ENCODE measurements at places on chromosomes 1 and 21.

GRCh38 chr1:208158640-208159554 lies 85.3 kb downstream of the PLXNA2 start:
- DNase-seq = no peak

DNA sequence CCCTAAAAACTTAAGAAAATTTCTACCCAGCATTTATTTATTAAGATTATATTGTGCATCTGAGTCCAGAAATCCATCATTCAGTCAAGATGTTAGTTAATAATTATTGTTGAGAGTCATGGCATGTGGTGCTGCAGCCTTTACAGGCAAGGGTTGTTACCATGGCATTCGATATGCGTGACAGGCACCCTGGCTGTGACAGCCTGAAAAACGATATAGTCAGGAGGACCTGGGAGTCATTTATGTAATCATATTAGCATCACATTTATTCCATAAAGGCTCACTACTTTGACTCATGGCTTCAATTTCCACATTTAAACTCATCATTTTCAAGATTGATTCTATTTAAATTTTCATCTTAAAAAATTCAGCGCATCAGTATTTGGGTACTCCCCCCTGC lies 68.0 kb downstream of the CACHD1 start:
- no peak for DNase-seq

DNA sequence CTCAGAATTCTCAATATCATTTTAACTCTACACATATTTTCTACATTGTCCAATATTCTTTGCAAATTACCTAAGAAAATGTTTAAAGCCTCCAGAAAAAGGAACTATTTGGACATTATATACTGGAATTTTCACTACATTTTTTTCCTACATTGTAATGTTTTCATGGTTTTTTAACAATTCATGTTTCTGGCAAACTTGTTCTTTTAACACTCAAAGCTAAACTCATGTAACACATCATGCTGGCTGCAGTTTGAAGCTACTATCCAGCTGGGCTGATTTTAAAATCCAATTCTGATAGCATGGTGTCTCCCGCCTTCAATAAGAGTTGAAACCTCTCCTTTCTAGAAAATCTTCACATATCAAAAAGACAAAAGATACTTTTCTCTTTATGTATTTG lies 52.0 kb downstream of the TGFBR3 start:
- no peak for DNase-seq

- no peak for DNase-seq
Measured at GRCh38 chr1:229043115-229043514, 227.8 kb upstream of the RAB4A start.

DNA sequence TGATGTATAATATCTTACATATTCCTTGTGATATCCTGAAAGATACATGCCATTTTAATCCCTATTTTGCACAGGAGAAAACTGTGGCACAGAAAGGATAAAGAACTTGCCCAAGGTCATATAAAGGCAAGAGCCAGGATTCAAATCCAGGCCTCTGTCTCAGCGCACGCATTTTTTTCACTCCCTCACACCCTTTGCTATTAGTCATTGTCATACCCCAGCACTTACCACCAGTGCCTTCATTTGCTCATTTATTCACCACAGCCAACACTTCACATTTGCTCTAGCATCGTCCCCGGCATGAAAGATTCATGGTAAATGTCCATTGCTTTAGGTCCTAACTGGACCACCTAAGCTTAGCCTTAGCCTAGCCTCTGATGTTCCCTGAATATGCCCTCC lies 14.2 kb downstream of the ALX3 start:
- no peak for DNase-seq

DNA sequence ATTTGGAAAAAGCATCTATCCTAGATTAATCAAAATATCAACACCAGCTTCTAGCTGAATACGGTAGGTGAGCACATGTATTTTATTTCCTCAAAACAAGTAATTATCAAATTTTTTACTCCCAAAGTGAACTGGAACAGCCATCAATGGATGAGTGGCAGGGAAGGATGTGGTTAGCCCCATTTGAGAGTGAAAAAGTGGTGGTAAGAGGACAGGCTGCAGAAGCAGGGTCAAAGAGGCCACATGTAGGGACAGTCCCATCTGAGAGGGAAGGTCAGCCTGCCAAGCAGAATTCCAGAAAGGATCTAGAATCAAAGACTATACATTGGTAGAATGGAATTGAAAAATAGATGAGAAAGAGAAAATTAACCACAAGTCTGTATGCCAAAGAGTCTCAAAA lies 163.8 kb downstream of the SMYD3 start:
- no peak for DNase-seq

DNA sequence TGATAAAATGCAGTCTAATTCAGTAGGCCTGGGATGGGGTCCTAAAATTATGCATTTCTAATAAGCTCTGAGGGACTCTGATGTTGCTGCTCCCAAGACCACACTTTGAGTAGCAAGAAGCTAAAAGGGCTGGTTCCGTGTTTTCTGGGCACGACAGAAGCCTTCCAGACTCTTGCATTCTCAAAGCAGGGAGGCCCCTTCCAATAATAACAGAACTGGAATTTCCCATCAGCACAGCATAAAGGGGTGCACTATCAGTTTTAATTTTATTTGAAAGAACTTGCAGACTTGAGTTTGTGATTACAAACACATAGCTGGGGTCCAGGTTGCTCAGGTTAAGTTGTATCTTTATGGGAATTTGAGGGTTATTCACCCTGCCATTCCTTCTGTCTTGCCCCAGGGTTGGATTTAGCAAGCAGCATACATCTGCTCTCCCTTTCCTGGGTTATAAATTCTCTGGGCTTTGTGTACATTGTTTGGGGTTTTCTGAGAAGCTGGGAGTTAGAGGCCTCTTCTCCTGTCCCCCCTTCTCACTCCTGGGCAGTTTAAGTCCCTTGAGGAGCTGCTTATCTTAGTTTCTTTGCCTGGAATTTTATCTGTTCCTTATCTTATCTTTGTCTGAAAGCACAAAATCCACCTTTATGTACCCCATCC lies 94.2 kb upstream of the SLC2A1 start:
- no peak for DNase-seq

- no peak for DNase-seq
Measured at GRCh38 chr1:26848941-26849774, 13.8 kb upstream of the SFN start.

GRCh38 chr1:168127503-168127902 lies 9.2 kb downstream of the GPR161 start:
- DNase-seq = no peak

DNA sequence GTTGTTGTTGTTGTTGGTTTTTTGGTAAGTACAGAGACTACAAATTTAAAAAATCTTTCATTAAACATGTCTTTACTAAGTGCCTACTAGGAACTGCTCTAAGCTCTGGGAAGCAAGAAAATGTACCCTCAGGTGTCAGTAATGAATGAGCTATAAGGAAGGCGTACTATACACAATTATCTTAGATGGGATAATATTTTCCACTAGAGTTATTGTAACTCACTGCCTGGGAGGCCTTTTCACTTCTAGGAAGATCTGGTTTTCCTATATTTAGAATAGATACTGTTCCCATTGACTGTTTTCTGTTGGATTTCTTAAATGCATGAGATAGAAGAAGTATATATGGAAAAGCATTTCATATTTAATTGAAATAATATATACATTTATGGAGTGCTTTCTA lies 19.6 kb downstream of the CLIC4 start:
- no peak for DNase-seq

DNA sequence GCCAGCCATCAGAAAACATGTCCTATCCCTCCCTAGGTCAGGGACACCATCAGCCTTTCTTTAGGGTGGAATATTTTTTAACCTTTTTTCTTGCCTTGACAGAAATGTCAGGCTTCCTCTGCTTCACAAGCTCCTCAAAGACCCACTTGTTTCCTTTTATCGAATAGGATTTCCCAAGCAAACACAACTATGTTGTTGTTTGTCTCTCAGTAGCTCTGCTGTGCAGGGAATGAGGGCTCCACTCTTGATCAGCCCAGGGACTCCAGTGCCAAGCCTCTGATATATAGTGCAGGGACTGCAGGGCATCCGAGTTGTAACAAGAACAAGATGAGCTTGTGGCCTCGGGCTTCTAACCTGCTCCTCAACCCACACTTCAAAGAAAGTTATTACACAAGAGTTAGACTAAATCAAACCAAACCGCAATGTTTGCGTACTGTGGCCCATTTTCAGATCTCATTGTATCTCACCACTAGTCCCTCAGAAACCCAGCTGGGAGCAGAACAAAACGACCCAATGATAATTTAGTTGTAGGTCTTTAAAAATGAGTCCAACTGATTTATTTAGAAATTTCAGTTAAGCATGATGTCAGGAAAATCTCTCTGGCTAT lies 108.1 kb downstream of the ATG4C start:
- DNase-seq = no peak

GRCh38 chr1:181769846-181770245 lies 286.5 kb downstream of the CACNA1E start:
- no peak for DNase-seq

DNA sequence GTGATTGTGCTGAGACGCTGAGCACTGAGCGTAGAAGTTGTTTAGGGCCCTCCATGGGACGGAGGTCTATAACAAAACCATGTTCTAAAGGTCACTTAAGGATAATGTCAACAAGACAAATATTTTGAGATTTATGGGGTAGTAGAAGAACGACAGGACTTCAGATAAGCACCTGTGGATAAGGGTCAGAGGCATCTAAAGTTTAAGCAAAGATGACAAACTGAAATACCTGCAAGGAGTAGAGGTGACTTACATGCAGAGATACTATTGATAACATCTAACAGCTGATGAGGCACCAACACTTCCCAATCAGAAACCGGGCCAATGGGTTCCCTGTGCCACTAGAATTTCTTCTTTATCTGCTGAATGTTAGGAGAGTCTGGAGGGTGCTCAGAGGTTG lies 83.5 kb downstream of the CENPF start:
- no peak for DNase-seq

GRCh38 chr1:14828665-14829064 lies 230.2 kb downstream of the KAZN start:
- DNase-seq = no peak

DNA sequence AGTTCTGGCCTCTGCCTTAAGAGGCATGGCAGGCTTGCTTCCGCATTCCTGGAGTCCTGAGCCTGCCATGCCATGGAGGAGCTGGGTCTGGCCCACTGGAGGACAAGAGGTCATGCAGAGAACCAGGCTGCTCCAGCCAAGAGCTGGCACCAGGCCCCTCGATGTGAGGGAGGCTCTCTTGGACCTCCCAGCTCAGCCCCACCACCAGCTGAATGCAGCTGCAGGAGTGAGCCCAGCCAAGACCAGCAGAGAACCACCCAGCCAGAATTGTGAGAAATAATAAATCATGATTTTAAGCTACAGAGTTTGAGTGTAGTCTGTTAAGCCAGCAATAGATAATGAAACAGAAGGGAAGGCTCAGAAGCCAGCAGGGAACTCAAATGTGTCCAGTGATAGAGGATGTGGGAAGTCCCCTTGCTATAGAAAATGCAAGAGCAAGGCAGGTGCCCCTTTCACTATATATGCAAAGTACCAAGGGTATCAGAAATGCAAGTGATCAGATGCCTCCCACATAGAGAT lies 118.4 kb downstream of the HIVEP3 start:
- no peak for DNase-seq

Measured in activated T-cell treated with anti-CD3 and anti-CD28 coated beads for 48 hours (primary cell).